ENCODE measurements at places on chromosomes 3 and 15.

DNA sequence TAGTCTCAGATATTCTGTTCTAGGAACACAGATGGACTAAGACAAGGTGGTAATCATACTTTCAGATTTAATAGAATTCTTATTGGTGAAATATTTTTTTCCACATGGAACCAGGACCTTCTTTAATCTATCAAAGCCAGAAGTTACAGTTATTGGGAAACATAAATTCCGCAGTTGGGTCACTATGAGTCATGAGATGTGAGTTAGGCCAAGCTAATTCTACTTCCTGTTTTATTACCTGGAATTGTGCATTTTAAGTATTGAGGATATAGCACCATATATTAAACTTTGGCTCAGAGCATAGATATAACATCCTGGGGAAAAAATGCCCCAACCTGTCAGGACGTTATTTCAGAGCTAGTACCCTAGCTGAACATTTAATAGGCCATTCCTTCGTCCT, 96.4 kb upstream of the P3H2 start:
- no peak for DNase-seq

GRCh38 chr3:196971094-196971698, 2.6 kb upstream of the PIGZ start:
- DNase-seq = no peak

GRCh38 chr3:37603722-37604121, 258.0 kb upstream of the CTDSPL start:
- no peak for DNase-seq

GRCh38 chr3:17672506-17672905, 69.9 kb downstream of the TBC1D5 start:
- no peak for DNase-seq

GRCh38 chr3:13389378-13389777, 30.7 kb downstream of the NUP210 start:
- no peak for DNase-seq

- DNase-seq = no peak
These were observed 27.0 kb upstream of the PRR23E start for GRCh38 chr3:127165694-127166485.

GRCh38 chr15:38860253-38860652, 295.6 kb upstream of the RASGRP1 start:
- no peak for DNase-seq

- peak; percentile 64 for DNase-seq
These were observed 61.0 kb upstream of the ANKRD28 start for GRCh38 chr3:15858547-15859506.

- no peak for DNase-seq
These were observed 103.1 kb downstream of the THSD4 start for GRCh38 chr15:71218272-71218805.

GRCh38 chr3:170692720-170693119, 106.8 kb upstream of the SLC7A14 start:
- DNase-seq = no peak

DNA sequence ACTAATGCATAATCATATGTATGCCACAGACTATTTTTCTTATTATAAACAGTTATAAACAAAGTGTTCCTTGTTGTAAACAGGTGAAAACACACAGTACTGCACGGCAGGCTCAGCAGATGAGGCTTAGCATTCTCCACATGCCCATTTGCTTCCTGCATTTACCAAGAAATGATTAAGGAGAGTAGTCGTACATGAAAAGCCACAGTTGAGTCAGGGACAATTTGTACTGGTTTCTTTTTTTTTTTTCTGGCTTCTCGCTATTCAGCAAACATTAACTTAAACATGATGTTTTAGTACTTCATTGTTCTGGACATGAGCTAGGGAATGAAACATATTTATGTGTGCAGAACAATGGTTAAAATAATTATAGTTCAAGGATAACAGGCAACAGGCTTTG, 63.4 kb downstream of the GHSR start:
- no peak for DNase-seq

- no peak for DNase-seq
These were observed 166.2 kb downstream of the ZIC1 start for GRCh38 chr3:147575391-147575790.

- DNase-seq = no peak
These were observed 567.2 kb upstream of the TBL1XR1 start for GRCh38 chr3:177764377-177764912.

DNA sequence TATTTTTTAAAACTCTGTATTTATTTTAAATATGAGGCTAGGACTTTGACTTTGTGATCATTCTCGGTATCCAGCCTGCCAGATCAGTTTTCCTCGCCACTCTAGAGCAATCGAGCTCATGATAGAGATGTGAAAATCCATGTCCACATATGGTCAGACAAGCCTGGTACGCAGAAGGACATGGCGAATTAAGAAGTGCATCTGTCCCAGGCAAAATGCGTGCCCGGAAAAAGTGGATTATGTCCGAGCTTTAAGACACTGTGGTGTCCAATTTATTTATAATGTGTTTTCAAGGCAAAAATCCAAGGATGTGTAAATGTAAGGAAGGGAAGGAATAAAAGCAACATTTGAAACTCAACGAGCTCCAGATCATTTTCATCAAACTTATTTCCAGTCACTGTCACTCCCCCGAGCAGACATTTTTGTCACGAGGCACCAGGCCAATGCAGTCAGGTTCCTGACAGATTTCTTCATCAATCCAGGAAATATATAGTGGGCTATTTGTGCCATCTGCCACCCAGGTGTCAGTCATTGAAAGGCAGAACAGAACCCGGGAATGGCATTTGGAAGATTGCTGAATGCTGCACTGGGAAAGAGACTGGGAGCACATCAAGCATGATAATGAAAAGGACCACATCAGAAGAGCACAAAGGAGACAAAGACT, 825.7 kb downstream of the SQOR start:
- no peak for DNase-seq

GRCh38 chr3:72494130-72494529, 354.1 kb downstream of the SHQ1 start:
- DNase-seq = no peak

GRCh38 chr15:25674913-25675312, 188.2 kb downstream of the ATP10A start:
- peak; percentile 80 for DNase-seq

DNA sequence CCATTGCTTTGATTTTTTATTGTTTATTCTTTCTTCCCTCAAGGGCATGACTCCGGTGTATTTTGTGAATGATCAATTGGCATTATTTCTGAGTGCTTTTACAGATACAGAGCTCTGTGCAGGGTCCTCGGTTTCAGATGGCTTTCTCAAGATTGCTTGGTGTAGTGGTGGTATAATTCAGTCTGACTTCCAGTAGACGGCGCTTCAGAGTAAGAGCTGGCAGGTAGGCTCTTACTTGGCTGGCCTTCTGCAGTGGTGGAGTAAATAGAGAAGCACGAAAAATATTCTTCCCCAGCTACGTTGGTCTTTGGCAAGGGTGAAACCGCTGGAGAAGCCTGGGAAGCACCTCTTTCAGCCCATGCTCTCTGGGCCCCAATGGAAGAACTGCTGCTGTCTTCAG, 723.0 kb upstream of the BCHE start:
- no peak for DNase-seq

All from gastrocnemius medialis (tissue), 4 donors.